ENCODE measurements at places on chromosomes 2 and 18.

DNA sequence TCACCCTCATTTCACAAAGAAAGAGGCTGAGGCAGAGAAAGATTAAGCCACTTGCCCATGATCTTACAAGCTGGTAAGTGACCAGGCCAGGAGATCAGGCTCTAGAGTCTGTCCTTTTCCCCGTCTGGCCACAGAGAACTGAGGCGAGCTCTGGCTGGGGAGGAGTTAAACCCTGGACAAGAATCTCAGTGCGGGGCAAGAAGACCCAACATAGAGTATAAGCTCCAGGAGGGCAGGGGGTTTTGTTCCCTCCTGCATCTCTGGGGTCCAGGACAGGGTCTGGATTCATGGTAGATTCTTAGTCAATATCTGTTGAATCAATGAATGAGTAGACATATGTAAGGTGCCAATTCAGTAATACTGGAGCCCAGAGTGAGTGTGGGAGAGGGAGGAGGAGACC is 12.9 kb upstream of the INPP5D start:
- no peak for DNase-seq

GRCh38 chr2:31049916-31050588 is 88.2 kb downstream of the GALNT14 start:
- no peak for DNase-seq

- DNase-seq, result no peak
Measured at GRCh38 chr2:75547345-75548035, 13.2 kb downstream of the EVA1A start.

DNA sequence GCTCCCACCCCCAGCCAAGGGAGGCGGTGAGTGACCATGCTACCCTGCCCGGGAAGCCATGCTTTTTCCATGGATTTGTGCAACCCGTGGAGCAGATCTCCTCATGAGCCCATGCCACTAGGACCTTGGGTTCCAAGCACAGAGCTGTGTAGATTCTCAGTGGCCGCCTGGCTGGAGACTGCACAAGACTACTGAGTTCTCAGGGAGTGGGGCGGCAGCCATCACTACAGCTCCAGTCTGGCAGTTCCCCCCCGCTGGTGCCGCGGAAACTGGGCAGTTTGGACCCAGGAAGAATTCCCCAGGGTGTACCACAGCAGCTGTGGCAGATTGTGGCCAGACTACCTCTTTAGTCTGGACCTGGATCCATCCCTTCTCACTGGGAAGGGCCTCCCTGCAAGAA is 470.6 kb downstream of the LRP1B start:
- no peak for DNase-seq

- no peak for DNase-seq
Measured at GRCh38 chr2:214077727-214078126, 333.1 kb upstream of the VWC2L start.

DNA sequence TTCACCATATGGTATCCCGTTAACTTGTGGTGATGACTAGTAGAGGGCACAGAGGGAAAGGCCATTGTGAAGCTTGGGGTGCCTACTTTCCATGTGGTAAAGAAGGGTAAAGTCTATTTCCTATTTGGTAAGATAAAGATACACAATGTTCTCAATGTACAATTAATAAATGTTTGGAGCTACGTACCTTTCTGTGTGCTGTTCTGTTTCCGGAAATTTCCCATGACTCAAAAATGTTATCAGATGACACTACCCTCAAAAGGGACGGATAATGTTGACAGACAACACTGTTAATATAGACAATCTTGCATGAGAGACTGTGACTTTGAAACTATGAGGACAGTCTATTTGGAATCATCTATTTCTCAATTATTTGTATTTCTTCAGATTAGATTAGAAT is 4.2 kb upstream of the SULT1C3 start:
- no peak for DNase-seq

DNA sequence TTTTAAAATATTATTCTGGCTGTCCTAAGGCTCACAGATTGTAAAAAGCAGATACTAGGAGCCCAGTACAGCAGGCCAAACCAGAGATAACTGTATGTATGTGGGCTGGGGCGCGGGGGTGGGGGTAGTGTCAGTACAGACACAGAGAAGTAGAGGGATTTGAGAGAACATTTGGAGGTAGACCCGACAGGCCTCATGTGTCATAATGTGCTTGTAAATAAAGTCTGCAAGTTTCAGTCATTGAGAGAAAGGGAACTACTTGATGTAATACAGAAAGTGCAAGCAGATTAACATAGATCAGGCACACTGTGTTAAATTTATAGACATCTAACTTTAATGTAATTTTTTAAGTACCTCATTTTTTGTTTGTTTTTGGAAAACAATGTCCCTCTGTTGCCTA is 7.4 kb upstream of the POLI start:
- DNase-seq, result no peak

DNA sequence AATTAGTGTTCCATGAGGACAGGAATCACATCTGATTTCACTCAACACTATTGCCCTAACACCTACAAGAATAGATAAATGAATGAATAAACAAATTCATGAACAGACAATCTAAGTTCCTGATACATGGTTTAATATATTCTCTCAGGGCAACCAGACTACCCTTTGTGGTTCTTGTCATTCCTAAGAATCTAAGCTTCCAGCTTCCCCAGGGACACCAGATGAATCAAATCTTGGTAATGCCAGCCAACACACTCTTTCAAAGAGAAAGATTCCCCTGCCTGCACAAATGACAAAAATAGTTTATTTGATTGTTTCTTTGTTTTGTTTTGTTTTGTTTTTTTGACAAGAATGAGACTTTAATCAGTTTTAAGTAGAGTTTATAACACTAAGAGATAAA is 237.5 kb upstream of the CHAC2 start:
- no peak for DNase-seq

GRCh38 chr2:241066171-241066892 is 35.8 kb downstream of the MTERF4 start:
- DNase-seq, result no peak

All from stimulated activated CD4-positive, alpha-beta T cell treated with anti-CD3 and anti-CD28 coated beads, Interleukin-1b, Interleukin-23, amount 100 ng/mL, for 1 hour (primary cell).